Stimulated activated CD4-positive, alpha-beta T cell treated with anti-CD3 and anti-CD28 coated beads, Interleukin-2, amount 100 ng/mL, for 24 hours (primary cell): ENCODE measurements at places on chromosomes 3 and 15.
A peak's percentile ranks its signal among the peaks of the same experiment; 100 is the strongest.

DNA sequence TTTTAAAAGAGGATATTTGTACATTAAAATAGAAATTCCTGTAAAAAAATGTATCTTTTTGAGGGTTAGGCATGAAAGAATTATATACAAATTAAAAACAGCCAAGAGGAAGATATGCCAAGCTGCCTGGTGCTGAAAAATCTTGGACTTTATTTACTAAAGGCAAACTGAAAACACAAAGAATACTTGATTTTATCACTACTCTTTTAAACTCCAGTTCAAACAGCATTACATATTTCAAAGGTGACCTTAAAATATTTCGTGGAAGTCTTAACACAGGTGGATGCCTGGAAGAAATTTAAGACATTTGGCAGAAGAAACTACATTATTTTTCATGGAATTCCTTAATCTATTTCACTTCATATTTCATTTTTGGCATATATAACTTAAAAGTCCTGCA lies 101.1 kb upstream of the SLC2A2 start:
- no peak for DNase-seq

DNA sequence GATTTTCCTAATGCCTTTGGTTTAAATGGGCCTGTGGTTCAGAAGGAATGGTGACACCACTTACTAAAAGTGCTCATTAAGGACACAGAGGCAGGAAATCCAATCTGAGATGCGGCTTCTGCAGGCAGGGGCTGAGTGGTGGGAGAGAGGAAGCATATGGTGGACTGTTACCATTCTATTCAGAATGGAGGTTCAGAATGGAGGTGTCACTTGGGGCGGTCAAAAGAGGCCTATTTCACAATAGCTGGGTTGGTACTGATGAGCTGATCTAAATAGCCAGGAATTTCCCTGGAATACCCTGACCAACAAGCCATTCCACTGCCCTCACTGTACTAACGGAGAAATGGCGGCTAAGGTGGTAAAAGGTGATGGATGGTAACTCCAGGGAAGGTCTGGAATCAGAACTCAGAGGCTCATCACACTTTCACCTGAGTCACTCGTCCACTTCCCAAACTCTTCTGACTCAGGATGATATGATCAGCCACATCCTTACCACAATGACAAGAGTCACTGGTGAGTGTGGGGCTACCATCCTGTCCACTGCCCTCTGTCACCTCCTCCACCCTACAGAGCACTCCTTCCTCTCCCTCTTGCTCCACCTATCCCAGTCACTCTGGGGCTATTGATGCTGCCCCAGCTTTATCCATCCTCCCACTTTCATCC lies 15.7 kb downstream of the RFT1 start:
- DNase-seq: peak; percentile 13

DNA sequence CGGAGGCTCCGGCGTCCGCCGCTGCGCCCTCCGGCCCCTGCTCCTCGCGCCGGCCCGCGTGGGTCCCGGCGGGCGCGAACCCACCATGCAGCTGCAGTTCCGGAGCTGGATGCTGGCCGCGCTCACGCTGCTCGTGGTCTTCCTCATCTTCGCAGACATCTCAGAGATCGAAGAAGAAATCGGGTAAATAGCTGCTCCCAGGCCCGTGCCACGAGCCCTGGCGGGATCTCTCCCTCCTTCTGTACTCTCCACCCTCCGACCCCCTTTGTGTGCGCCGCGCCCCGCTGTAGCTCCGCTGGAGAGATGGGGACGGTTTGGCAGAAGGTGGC lies 263 bp downstream of the ST8SIA2 start:
- DNase-seq: no peak

DNA sequence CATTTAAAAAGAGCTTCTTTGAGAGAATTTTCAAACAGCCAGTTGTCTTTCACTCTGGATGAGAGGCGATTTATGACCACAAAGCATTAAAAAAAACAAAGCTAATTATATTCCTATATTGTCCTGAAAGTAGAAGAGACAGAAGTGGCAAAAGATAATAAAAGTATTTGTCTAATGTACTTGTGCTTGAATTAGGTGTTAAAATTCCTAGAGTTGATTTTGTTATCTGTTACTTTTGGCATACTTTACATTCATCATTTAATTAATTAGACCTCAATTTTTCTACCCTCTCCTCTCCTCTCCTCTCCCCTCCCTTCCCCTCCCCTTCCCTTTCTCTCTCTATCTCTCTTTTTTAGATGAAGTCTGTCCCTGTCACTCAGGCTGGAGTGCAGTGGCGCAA lies 635.1 kb upstream of the ZNF385D start:
- DNase-seq: no peak

DNA sequence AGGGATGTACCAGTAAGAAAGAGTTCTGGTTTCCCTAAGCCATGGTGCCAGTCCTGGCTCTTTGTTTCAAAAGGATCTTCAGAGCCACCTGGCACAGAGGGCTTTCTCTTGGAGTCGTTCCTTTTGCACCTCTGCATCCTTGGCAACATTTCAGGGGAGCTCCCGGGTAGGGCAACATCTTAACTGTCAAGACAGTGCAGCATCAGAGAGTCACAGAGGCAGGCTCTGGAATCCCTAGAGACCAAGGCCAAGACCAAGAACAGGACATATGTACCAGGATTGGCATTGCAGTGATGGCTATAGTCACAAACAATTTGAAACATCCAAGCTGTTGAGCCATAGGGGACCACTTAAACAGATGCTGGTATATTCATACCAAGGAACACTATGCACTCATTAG lies 129.4 kb upstream of the ADPGK start:
- no peak for DNase-seq

DNA sequence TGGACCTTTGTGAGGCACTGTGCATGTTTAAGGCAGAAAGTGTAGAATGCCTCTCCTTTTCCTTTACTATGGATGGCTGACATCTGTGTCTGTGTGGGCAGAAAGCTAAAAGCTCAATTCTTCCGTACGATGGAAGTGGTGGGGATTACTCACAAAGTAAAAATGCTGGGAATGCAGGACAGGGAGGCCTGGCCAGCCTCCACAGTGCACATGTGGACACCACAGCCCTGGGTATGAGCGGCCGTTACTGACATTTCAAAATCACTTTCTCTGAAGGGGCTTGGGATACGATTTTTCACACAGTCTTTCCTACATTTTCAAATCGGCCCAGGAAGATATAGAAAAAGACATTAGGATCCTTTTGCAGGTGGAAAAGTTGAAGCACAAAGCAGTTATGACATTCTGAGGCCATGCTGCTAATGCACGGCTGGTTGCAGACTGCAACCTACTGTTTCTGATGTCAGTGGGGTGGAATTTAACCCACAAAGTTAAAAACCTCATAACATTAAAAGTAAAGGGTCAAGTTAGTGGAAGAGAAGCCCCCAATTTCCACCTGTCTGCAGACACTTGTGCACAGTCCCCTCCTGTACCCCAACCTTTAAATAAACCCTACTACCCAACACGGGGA lies 27.9 kb downstream of the EHD4 start:
- DNase-seq: no peak

DNA sequence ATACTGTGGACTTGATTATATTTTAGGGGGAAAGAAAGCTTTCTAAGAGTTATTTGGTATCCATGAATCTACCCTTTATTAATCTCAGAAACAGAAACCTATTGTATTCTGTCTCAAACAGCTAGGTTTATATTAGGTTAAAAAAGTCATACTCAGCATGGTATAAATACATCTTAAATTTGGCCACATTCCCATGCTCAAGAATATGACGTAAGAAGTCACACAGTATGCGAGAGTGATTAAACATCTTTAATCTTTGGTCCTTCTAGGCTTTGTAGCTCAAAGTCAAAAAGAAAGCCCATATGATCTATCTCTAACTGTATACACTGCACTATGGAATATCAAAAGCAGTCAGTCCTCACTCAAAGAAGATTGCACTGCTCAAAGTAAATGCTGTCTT lies 131.4 kb downstream of the EPHA3 start:
- no peak for DNase-seq

GRCh38 chr3:126693921-126694320 lies 10.1 kb upstream of the CHCHD6 start:
- DNase-seq: no peak

GRCh38 chr15:29682781-29683180 lies 139.5 kb downstream of the TJP1 start:
- DNase-seq: no peak

- no peak for DNase-seq
Measured at GRCh38 chr15:57111002-57111401, 192.6 kb downstream of the TCF12 start.
